Right forelimb (tissue), 1 donor: ENCODE measurements at places on chromosomes 2 and 18.

DNA sequence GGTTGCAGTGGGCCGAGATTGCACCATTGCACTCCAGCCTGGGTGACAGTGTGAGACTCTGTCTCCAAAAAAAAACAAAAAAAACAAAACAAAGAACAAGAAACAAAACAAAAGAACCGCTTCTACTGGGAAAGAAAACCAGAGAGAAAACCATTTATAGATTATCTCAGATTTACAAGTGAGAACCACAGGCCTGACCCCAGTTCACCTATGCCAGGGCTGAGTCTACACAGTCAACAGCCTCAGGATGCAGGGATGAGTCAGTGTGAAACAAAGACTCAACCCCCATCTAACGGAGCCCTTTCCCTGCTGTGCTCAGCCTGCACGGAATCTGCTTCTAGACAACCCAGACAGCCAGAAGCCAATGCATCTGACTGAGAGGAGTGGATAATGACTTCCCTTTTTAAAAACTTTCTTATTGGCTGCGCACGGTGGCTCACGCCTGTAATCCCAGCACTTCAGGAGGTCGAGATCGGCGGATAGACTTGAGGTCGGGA is 25.5 kb upstream of the YWHAQ start:
- no peak for DNase-seq

DNA sequence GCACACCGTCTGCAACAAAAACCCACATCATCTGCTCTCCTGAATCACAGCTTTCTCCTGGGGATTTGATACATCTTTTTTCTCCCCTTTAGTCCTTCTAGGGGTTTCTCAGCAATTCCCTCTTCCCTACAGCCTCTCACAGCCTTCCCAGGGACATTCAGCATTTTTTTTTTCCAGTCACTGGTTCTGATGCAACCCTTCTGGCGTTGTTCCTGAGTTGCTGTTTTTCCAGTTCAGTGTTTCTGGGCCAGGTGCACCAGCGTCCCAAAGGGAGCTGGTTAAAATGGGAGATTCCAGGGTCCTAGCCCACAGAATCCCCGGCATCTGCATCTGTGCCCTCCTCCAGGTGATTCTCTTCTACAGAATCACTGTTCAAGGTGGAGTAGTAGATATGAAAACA is 36.1 kb downstream of the ADCY3 start:
- DNase-seq: no peak

DNA sequence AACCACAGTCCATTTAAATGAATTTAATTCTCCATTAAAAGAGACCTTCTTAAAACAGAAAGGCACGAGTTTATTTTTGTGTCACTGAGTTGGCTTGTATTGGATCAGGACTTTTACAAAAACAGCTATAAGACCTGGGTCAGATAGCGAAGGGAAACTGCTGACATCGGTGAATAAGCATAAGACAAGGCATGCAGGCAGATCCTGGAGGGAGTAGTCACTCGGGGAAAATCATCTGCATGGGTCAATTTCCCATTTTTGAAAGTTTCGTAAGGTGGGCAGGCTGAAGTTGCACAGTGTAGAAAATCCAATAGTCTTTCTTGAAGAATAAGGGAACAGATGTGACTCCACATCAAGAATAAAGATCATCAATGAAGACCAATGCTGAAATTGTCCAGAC is 12.9 kb downstream of the IL36B start:
- no peak for DNase-seq

DNA sequence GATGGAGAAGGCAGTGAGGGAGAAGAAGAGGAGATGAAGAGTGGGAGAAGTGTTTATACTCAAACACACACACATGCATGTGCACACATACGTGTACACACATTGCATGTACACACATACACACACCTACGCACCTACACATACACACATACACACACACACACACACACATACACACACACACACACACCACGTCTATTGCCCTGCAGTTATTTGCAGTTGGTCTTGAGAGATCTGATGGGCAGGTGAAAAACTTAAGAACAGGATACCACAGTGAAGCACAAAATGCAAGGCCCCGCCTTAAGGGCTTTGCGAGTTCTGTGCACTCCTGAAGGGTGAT is 190.2 kb downstream of the MYCN start:
- DNase-seq: no peak

GRCh38 chr2:226874749-226875148 is 38.9 kb downstream of the RHBDD1 start:
- no peak for DNase-seq
